ENCODE measurements at places on chromosomes 2 and 18.

- DNase-seq, result no peak
Observed at GRCh38 chr2:56325661-56326345, 142.0 kb downstream of the CCDC85A start.

GRCh38 chr2:68282811-68283418 is 30.6 kb upstream of the PPP3R1 start:
- peak; percentile 15 for DNase-seq

DNA sequence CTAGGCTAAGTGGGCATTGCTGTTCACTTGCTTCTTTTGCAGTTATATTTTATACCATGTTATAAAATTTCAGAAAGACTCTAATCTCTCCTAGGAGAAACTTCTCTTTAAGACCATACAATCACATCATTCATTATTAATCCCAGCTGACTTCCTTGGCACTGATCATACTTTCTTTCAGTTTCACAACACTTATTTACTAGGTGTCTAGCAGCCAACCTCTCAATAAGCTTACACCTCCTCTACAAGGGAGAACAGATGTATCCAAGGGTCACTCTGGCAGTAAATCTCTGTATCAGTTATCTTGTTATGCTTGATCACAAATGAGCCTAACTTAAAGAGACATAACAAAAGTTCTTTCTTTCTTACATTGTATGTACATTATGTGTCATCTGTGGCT is 69.8 kb upstream of the EPB41L5 start:
- DNase-seq, result no peak

DNA sequence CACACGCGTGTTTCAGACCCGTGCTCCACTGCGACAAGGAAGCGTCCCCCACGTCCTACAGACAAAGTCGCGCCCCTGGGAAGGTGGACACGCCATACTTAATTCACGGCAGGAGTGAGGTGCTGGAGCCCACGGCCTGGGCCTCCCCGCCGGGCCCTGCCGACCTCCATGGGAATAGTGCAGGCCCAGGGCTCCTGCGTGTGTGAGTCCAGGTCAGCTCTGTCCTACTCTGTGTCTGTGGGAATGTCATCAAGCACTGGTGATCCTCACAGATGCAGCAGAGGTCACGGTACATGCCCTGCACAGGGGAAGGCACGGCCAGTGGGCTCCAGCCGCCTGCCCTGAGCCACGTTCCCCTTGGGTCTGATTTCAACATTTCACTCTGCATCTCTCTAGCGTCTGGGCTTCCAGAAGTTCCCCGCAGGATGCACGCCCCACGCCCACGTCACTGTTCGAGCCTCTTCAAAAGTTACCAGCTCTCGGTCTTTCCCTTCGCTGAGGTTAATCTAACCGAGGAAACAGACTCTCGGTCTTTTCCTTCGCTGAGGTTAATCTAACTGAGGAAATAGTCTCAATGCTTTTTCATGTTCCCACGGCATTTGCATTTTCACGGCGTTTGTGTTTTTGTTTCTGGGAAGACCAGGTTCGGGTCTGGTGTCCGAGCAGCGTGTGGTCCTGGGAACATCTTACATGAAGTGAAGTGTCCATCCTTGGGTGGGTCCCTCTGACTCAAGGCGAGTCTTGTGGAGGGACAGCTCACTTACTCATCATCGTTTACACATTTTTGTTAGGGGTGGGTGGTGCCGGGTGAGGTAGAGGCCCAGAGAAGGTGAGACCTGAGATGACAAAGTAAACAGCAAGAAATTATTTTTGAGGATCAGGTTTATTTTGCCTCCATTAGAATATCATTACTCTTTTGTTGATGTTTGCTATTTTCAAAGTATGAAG is 157.3 kb upstream of the ALKAL2 start:
- no peak for DNase-seq

GRCh38 chr18:45910405-45911023 is 56.6 kb downstream of the EPG5 start:
- DNase-seq, result peak; percentile 44

DNA sequence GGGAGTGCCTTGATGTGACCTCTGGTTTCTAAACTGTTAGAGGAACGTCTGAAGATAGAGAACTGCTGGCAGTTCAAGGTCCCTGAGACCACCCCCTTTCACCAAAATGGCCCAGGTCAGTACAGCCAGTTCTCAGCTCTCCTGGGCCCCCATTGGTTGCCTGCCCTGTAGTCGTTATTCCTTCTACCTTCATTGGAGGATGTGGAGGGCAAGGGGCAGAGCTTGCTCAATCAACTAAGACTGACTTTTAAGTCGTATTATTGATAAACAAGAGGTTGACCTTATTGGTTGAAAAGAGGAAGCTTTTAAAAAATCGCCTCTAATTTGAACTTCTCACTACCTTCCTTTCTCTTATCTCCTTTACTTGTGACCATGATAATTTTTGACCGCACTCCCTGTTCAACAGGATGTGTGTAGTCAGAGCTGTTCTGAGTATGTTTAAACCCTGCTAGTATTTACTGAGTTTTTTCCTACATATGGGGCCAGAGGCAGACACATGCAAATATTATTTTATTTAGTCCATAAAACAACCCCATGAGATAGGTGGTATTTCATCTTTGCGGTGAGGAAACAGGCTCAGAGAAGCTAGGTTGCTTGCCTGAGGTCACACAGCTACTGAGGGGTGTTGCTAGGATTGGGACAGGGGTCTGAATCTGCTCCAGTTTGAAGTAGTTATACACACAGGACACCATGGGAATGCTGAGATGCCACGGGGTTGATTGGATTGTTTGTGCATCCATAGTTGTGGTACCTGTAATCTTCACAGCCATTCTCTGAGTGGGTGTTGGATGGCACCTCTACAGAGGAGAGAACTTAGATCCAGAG is 65.9 kb downstream of the TMEM247 start:
- no peak for DNase-seq
